Amygdala (tissue), 56 donors: ENCODE measurements at places on chromosomes 6 and 20.

- DNase-seq = no peak
Observed at GRCh38 chr6:25888626-25889025, 14.6 kb upstream of the SLC17A3 start.

DNA sequence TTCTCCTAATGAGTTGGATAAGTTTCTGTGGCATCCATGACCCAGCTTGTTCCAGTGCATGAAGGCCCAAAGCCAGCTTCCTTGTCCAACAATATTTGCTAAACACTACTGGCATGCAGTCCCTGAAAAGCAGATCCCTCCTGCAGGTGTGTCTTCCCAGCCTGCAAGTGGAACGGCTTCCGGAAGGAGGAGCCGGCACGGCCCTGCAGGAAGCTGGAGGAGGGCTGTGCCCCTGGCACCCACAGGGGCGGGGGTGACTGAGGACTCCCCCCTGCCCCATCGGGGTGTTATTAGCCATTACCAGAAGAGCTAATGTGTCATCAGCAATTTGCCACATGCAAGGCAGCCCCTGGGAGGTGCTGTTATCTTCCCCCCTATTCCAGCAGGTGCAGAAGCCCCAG is 27.4 kb downstream of the NPEPL1 start:
- no peak for DNase-seq

DNA sequence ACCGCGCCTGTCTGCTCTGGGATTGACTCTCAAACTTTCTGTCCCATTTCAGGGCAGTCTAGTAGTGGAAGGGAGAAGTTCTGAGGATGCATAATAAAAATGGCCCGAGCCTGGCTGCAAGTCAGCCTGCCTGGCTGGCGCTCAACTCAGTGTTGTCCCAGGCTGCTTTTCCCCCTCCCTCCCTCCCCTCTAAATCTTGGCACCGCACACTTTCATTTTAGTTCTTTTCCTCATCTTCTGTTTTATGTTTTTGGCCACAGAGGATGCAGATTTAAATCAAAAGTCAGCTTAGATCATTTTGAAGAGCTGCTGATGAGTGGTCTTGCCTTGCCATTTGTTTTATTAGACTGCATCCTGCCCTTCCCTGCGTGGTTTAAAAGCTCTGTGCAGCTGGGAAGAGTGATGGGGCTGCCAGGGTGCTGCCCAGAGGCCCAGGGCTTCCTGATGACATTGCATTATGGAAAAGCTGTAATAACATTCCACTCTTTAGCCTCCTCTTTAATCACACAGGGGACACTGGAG is 6.5 kb upstream of the UQCC2 start:
- DNase-seq = no peak

- DNase-seq = no peak
Observed at GRCh38 chr6:151338651-151339200, 52.6 kb downstream of the ZBTB2 start.

DNA sequence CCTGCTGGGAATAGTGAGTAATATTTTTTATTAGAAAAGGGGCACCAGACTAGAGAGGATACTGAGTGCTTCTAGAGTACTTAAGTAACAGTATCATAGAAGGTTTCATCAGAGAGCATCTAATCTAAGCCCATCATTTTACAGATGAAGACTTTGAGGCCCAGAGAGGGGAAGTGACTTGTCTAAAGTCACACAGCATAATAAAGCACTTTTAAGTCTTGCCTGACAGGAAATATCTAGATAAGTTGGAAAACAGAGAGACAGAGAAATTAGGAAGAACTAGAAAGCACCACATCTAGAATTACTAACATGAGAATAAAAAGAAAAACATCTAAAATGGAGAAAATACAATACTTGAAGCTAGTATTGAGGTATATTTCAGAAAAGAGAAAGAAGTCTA is 6.0 kb downstream of the HLA-DMA start:
- no peak for DNase-seq

GRCh38 chr6:125198398-125198937 is 44.9 kb downstream of the TPD52L1 start:
- no peak for DNase-seq
